ENCODE measurements at places on chromosomes 11 and 22.

DNA sequence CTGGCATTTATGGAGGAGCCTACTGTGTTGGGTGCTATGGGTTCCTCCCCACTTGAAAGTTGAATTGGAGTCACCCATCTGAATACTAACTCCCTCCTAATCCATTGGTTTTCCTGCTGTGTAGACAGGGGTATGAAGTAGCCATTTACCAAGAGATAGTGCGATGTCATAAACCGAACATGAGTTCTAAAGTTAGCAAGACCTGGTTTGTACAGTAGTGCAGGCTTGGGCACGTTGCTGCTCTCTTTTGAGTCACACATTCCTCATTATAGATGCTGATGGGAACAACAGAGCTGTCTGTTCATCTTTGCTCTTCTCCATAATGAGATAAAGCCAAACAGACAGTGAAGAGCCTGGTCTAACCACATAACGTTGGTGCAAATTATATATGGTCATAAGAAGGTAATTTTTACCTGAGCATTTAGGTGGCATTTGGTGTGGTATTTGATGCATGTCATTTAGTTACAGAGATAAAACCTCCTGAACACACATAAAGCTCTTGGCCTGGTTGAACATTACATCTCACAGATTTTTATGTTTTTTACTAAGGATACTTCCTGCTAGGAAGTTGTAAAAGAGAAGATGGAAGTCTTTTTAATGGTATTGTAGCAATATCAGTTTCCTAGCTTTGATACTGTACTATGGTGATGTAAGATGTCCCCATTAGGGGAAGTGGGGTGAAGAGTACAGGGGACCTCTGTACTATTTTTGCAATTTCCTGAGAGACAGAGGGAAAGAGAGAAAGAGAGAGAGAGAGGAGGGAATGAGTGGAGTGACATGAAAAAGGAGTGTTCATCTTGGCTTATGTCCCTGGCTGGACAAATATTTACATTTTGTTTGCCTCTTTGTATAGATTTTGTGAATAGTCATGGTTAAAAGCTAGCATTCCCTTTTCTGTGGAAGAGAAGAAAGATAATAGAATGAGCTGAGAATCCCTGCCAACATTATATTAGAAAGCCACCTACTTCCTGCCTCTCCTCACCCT, 27.9 kb downstream of the GRAP2 start:
- DNase-seq, result no peak

GRCh38 chr11:23947883-23948282, 549.0 kb upstream of the LUZP2 start:
- DNase-seq, result no peak

DNA sequence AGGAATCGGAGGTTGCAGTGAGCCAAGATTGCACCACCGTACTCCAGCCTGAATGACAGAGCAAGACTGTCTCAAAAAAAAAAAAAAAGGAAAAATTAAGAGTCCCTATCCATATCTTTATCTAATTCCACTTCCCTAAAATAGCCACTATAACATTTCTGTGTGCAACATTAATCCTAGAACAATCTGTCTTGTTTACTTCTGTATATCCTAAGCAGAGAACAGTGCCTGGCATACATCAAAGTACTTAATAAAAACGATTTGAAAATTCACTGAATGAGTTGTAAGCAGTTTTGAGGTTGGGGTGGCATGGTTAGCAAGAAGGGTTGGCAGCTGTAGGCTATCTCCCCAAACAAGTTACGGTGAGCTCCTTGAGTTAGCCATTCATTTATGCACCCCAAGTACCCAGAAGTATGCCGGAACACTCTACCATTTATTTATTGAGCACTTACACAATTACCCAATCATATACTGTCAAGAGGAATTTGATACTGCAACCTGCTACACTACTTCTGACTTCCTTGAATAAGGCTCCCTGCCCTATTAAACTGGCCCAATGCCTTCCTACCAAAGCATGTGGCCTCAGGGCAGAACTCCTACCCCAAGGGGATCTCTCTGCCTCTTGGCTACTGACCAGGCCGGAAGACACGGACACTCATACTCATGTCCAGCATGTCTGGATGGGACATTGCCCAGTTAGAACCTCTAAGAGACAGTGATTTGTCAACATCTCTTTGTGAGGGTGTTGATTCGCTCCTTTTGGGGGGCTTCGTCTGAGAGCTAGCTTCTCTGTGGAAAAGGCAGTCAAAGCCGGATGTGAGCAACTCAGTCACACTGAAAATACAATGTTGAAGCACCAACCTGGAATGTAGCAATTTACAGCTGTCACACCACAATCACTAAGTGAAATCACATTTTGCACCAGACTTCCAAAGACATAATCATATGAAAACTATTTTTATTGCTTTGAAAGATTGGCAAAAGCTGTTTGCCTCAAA, 16.3 kb upstream of the TMEM41B start:
- DNase-seq, result no peak

DNA sequence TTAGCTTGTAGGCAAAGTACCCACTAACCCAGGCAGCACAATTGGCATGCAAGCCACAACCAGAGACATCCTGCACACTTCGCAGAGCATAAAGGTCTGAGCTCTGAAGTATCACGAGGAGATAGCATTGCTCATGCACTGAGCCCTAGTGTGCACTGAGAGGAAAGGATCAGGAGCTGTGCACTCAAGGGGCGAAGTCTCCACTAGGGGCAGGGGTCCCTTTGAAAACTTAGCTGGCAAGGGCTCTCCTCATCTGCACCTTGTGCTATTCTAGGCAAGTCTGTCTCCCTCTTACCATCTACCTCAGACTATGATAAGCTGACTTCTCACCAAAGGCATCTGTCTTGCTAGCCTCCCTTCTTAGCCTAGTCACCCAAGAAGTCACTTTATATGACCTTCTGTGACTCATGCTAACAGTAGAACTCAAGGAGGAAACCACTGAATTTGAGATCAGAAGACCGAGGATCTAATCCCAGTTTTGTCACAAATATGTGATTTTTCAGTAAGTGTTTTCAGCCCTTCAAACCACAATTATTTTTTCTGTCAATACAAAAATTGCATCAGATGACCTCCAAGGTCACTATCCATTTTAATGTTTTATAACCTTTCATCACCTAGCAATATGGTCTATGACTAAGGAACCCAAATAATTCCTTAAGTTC, 1078.0 kb downstream of the NTM start:
- no peak for DNase-seq

GRCh38 chr11:130848361-130849214, 67.7 kb downstream of the SNX19 start:
- no peak for DNase-seq

GRCh38 chr22:35534091-35534490, 6.5 kb upstream of the RASD2 start:
- no peak for DNase-seq

DNA sequence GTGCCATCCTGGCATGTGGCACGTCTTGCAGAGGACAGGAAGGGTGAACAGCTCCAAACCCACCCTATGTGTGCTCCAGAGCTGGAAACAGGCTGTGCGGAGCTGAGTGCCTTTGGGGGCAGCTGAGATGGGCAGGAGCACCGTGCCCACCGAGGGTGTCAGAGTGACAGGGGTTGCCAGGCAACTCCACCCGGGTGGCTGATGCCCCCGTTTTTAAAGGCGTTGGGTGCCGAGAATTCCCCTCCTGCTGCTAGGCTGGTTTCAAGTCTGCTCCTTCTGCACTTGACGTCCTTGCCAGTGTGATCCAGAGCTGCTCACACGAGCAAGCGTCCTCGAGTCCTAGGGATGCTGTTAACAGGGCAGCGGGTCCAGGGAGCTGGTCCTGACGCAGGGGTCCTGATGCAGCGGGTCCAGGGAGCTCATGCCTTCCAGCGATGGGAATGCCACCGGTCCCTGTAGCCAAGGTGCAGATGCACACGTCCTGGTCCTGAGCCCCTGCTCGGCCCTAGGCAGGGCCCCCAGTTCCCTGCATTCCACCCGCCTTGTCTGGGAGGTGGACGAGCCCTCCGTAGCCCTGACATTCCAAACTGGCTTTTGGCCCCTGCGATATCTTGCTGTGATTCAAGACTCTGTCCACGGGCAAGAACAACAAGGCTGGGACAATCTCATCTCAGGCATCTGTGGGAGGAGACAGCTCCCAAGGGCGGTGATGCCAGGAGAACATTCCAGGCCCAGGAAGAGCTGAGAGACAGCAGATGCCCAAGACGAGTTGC, 4.9 kb downstream of the KCNQ1 start:
- no peak for DNase-seq

GRCh38 chr11:101176381-101176780, 46.8 kb upstream of the PGR start:
- DNase-seq, result no peak

DNA sequence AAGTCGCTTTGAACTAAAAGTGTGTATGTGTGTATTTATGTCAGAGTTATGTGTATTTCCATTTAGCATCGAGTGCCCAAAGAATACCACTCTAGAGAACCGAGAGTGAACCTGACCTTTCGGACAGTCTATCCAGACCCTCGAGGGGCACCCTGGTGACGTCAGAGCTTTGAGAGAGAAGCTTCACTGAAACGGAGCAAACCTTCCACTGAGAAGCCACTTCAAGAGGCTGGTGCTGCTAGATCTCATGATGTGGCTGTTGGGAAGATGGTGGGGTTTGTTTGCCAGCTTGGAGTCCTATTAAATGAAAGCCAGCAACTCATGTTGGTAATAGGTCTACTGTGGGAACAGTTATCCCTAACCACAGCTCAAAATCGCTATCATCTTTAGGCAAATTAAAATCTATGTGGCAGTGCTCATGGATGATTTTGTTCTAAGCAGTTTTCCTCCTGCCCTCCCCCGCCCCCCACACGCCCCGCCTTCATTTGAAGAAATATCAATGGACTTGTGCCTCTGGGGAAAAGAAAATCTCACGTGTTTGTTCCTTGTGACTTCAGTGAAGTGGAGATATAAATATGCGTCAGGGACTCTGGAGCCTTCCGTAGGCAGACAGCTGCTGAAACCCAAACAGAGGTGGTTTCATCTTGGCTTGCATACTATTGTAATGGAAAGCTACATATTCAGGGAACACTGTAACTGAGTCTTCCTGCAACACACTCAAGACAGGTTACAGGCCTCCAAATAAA, 22.4 kb upstream of the C11orf96 start:
- peak; percentile 44 for DNase-seq

- no peak for DNase-seq
These were observed 5.3 kb downstream of the OR51F2 start for GRCh38 chr11:4826425-4826824.

GRCh38 chr22:39251762-39252460, 7.1 kb upstream of the PDGFB start:
- no peak for DNase-seq

- no peak for DNase-seq
These were observed 367.9 kb downstream of the MN1 start for GRCh38 chr22:27433585-27434190.

- no peak for DNase-seq
These were observed 2.9 kb upstream of the MTFP1 start for GRCh38 chr22:30422481-30423300.

- DNase-seq, result no peak
These were observed 20.4 kb downstream of the FAM168A start for GRCh38 chr11:73577496-73577917.

- DNase-seq, result peak; percentile 38
These were observed at the start of gene DGCR8 for GRCh38 chr22:20079745-20080444. DGCR8 (plus strand) TSS chr22:20080241; CDS start chr22:20085964, 5,723 bp downstream.

GRCh38 chr11:6736495-6737121, 35.2 kb downstream of the OR2AG2 start:
- no peak for DNase-seq

DNA sequence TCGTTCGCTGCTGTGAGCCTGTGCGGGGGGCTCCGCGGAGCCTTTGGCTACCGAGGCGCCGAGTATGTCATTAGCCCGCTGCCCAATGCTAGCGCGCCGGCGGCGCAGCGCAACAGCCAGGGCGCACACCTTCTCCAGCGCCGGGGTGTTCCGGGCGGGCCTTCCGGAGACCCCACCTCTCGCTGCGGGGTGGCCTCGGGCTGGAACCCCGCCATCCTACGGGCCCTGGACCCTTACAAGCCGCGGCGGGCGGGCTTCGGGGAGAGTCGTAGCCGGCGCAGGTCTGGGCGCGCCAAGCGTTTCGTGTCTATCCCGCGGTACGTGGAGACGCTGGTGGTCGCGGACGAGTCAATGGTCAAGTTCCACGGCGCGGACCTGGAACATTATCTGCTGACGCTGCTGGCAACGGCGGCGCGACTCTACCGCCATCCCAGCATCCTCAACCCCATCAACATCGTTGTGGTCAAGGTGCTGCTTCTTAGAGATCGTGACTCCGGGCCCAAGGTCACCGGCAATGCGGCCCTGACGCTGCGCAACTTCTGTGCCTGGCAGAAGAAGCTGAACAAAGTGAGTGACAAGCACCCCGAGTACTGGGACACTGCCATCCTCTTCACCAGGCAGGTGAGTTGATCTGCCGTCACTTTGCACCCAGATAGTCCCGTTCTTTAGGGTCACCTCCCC, 1.0 kb downstream of the ADAMTS15 start:
- DNase-seq, result no peak

DNA sequence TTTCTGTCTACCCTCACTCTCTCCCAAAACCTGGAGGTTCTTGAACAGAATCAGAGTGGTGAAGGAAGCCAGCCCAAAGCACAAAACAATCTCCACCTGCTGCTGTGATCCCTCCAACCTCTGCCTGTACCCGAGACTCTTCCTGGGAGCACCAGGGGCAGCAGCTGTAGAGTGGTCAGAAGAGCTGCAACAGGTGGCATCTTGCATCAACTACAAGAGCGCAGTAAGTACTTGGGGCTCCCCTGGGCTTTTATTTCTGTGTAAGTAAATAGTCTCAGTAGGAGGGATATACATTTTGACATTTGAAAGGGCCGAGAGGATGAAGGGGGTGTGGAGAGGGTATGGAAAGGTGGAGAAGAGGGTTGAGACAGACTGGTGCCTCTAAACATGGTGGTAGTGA, 8.3 kb upstream of the UBQLNL start:
- DNase-seq, result no peak

GRCh38 chr11:87769661-87770060, 405.6 kb downstream of the RAB38 start:
- no peak for DNase-seq

DNA sequence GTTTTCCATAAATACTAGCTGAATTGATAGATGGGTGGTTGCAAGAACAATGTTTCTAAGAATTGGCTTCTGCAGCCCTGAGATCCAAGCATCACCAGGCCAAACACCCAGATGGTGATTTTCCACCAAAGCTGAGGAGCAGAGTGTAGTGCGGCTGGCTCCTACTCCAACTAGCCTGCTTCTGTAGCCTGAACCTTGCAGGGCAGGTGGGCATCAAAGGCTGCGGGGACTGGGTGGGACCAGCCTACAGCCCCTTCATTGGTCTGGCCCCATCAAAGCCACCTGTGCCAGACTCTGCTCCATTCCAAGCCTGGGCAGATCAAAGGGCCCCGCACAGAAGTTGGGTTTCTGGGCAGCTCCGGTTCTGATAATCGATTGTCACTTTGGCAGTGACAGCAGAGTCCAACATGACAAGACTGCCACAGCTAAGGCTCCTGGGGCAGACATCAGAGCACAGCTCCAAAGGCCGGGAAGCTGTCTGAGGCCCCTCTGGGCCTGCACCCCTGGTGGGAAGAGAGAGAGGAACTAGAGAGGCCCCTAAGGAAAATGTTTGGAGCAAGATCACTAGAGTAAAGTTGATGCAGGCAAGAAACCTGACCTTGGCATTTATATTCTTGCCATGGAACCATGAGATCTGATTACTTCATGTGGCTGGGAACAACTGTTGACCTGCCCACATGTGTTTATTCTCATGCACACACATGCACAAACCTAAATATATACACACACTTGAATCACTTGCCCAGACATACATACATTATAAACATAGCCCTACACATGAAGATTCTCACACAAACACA, 582.9 kb downstream of the INSC start:
- no peak for DNase-seq

- DNase-seq, result no peak
These were observed 68.3 kb upstream of the MYOD1 start for GRCh38 chr11:17651061-17651460.

Data from NCI-H187 treated with DMSO at 0.1 percent for 48 hours (cell line).